Activated CD8-positive, alpha-beta memory T cell treated with anti-CD3 and anti-CD28 coated beads, Interleukin-2, amount 50 U/mL, for 4 hours (primary cell): ENCODE measurements at places on chromosomes 1 and 21.

GRCh38 chr1:116097626-116098025, 13.6 kb upstream of the MAB21L3 start:
- no peak for DNase-seq

DNA sequence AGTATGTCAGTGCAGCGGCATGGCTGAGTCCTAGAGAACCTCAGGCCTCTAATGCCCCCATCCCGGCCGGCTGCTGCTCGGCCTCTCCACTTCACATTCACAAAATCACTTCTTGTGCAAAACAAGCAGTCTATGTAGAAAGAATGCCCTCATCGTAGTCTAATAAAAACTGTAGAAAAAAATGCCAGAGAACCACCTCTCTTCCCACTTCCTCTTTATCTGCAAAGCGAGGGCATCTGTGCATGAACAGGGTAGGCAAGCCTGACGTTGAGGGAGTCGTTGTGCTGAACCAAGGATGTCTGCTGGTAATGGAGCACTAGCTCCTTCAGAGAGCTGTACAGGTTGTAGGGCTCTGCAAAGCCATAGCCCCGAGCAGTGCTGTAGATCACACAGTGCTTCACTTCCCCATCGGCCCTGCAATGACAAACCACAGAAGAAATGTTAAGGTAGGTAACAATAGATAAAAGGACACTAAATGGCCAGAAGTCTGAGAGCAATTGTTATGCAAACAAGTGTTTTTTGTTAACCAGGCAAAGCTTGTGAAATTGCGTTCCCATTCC, 88.9 kb downstream of the PIK3R3 start:
- no peak for DNase-seq

DNA sequence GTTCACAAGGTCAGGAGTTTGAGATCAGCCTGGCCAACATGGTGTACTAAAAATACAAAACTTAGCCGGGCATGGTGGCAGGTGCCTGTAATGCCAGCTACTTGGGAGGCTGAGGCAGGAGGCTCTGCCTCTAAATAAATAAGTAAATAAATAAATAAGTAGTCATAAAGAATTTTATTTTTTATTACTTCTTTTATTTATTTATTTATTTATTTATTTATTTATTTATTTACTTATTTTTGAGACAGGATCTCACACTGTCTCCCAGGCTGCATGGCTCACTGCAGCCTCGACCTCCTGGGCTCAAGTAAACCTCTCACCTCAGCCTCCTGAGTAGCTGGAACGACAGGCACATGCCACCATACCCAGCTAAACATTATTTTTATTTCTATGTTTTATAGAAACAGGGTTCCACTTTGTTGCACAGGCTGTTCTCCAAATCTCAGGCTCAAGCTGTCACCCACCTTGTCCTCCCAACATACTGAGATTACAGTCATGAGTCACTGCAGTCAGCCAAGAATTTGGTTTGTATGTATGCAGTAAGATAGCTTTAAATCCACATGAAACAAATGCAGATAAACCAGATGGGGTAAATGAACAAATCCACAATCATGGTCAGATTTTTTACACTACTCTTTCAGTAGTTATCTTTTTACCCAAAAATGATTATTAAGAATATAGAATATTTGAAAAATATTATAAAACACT, 523.3 kb upstream of the RGS18 start:
- no peak for DNase-seq

DNA sequence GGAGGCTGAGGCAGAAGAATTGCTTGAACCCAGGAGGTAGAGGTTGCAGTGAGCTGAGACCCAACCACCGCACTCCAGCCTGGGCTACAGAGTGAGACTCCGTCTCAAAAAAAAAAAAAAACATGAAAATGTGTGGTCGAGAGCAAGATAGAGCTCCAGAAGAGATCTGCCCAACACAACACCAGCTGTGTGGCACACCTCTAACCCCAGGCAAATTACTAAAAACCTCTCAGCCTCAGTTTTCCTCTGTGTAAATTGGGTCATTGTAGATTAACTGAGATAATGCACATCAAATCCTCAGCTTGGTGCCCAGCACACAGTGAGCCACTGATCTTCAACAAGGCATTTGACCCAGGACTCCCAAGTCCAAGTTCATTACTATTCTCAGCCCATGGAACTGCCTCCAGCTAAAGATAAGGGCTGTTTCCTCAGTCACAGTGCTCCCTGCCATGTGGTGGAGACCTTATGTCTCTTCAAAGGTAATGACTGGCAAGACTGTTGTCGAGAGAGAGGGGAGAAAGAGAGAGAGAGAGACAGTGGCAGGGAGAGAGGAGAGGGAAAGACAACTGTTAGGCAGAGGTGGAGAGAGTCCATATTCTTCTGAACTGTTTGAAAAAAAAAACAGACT, 58.1 kb downstream of the PTP4A2 start:
- DNase-seq: no peak

- DNase-seq: no peak
These were observed 39.7 kb downstream of the NKAIN1 start for GRCh38 chr1:31199949-31200348.

- DNase-seq: no peak
These were observed 659.7 kb upstream of the NEGR1 start for GRCh38 chr1:72942008-72942407.
